ENCODE measurements at places on chromosomes 4 and X.

GRCh38 chrX:44012484-44013096, 39.4 kb upstream of the NDP start:
- DNase-seq = peak; percentile 29

GRCh38 chr4:150149381-150149780, 71.1 kb downstream of the DCLK2 start:
- DNase-seq = no peak

GRCh38 chr4:124018383-124019317, 622.1 kb downstream of the SPRY1 start:
- DNase-seq = peak; percentile 51

- DNase-seq = peak; percentile 35
These were observed 164.0 kb downstream of the RNF150 start for GRCh38 chr4:140969296-140969695.

GRCh38 chr4:23038626-23039491, 346.1 kb downstream of the GBA3 start:
- no peak for DNase-seq

DNA sequence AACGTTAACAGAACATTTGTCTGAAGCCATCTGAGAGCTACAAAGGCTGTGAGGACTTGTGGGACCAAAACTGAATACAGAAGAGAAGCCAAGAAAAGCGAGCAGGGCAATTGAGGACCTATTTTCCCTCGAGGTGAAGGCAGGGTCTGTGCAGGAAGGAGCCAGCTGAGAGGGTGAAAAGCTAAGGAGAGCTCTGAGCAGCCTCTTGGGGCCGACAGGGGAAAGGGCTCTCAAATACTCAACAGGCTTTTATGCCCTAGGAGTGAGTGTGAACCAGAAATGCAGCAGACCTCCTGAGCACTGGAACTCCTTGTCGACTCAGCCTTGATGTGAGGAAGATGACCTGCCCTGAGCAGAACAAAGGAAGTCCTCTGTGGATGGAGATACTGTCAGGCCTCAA, 54.2 kb downstream of the C4orf50 start:
- DNase-seq = no peak

DNA sequence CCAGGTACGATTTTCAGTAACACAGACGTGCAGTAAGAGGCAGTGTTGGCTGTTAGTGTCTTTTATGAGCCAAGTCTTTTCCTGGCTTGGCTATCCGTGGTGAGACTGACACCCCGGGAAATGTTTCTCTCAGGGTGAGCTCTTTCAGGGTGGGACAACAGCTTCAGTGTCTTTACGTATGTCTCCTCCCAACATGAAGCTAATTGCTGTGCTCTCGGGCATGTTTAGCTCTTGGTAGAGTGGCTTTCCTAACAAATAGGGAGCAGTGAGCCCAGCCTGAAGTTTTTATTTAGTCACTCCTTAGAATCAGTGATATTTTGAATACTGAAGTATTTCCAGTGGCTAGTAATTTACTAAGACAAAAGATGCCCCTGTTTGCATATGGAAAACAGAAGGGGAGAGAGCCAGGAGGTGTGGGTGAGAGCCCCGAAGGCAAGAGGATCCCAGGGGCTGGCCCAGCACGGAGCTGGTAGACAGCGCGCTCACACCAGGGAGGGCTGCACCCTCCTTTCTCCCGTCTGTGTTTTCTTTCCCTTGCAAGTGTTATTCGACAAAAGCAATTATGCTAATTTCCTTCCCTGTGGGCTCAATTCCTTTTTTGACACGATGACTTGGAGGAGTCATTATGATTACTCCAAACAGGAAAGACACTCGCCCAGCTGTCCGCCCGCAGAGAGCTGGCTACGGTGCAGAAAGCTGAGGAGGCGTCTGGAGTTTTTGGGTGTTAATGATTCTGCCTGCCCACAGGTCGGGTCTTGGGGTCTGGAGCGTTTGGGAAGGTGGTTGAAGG, 47.7 kb downstream of the PDGFRA start:
- no peak for DNase-seq

DNA sequence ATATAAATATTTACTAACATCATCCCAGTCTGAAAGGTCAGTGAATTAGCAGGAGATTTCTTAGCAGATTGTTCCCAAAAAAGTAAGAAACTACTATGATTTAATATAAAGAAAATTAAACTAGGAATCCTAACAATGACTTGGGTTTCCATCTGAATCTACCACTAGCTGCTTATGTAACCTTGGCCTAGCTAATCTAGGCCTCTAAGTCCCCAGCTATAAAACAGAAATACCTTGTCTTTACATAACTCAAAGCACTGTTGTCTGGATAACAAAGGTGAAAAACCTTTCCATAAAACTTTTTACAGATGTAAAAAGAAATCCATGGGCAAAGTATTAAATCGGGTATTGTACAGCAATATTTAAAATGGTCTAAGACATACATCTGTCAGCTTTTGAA, 3.0 kb downstream of the FBXL5 start:
- no peak for DNase-seq

GRCh38 chr4:183306811-183307210, 13.3 kb downstream of the CLDN22 start:
- DNase-seq = no peak

DNA sequence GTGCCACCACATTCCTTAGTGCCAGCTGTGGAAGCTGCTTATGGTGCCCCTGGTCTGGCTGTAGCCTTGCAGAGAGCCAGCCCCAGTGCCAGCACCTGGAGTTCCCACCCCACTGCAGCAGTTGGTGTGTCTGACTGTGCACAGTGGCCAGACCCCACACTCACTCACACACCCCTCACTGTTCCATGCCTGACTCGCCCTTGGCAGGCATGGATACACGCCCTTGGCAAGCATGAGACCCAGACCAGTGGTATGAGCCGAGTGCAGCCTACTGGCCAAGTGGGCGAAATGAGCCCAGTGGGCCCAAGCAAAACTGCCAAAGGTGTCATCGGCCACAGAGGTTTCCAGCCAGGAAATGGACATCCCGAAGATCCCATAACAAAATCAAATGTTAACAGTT, 27.4 kb downstream of the NAA11 start:
- no peak for DNase-seq

GRCh38 chr4:52645300-52645699, 13.8 kb downstream of the USP46 start:
- DNase-seq = no peak

DNA sequence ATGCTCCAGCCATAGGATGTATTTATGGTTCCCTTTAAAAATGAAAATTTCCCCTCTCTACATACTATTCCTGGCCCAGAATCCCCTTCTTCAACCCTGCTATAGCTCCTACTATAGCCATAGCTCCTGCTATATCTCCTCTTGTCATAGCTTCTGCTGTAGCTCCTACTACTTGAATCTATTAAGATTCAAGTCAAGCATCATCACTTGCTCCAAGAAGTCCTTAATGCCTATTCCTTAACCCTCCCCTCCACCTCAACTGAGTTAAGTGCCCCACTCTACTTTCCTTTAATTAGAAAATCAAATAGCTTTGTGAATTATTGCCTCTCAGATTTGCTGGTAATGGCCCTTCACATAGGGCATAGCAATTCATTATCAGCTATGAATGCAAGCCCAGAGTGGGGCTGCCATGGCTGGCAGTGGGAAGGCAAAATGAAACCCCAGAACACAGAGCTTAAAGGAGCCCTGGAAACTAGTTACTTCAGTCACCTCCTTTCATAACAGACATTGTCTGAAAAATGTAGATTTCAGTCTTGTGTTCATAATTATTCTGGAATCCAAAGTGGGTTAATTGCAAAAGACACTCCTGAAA, 15.4 kb downstream of the OCIAD2 start:
- no peak for DNase-seq

DNA sequence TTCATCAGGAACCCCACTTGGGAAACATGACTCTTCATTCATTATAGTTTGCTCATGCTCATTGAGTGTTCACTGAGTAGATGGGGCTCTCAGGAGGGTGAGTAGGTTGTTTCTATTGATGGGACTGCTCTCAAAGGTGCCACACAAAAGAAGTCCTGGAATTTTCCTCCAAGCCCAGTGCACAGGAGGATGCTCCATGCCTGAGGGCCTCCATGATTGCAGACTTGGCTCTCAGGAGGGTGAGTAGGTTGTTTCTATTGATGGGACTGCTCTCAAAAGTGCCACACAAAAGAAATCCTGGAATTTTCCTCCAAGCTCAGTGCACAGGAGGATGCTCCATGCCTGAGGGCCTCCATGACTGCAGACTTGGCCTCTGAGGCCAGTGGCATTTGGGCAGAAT, 108.5 kb downstream of the ZNF674 start:
- no peak for DNase-seq
